Stimulated activated CD4-positive, alpha-beta T cell treated with anti-CD3 and anti-CD28 coated beads, Interleukin-1b, Interleukin-23, amount 100 ng/mL, for 1 hour (primary cell): ENCODE measurements at places on chromosomes 7 and 10.

GRCh38 chr7:70432567-70433001 lies 699.4 kb upstream of the GALNT17 start:
- no peak for DNase-seq

- DNase-seq: no peak
These were observed 21.0 kb downstream of the GRB10 start for GRCh38 chr7:50761713-50762112.

DNA sequence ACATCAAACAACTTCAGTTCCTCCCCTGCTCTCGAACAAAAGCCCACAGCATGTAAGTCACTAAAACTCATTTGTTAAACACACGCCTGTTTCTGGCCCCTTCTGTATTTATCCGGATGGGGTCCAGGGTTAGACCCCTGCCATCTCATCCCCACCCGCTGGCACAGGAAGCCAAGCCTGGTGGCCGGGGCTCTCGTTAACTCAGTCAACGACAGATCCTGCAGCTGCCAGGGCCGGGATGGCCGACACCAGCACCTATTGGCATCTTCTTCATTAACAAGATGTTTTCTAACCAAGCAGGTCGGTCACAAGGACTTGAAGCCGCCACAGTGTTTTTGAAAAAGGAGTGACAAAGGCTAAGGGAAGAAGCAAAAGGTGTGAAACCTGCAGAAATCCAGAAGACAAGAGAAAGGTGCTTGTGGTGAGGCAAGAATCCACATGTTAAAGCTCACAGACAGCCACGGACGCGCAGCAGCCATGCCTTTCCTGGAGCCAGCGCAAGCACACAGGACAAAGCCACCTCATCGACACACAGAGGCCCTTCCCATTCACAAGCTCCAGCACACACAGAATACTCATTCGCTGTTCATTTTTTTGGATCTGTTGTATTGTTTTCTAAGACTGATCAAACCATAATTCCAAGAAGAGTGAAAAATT lies 202.7 kb downstream of the DIP2C start:
- DNase-seq: no peak

- no peak for DNase-seq
These were observed 33.7 kb upstream of the CHCHD3 start for GRCh38 chr7:133115596-133115995.

- no peak for DNase-seq
These were observed 64.1 kb downstream of the MICU1 start for GRCh38 chr10:72561745-72562166.

- no peak for DNase-seq
These were observed 207.5 kb downstream of the CUX1 start for GRCh38 chr7:102024769-102025391.

GRCh38 chr10:110269374-110270318 lies 35.1 kb downstream of the SMNDC1 start:
- DNase-seq: no peak

GRCh38 chr10:14723052-14723689 lies 51.5 kb downstream of the FAM107B start:
- no peak for DNase-seq

DNA sequence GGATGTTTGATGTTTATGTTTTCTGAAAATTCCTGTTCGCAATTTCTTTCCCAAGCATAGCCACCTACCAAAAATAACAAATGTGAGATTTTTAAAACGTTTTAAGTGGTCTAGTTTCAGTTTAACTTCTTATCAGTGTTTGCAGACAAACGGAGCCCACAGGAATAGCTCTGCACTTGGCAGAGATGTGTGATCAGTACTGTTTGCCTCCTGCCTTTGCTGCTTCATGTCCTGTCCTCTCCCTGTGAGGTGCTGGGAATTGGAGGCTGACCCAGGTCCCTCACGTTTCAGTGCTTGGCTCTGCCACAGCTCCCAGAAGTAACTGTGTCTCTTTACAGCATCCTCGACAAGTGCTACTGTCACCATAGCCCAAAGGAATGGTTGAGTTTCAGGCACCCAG lies 1.2 kb downstream of the UCN3 start:
- DNase-seq: no peak

GRCh38 chr10:80554050-80554449 lies 16.3 kb downstream of the SH2D4B start:
- no peak for DNase-seq

DNA sequence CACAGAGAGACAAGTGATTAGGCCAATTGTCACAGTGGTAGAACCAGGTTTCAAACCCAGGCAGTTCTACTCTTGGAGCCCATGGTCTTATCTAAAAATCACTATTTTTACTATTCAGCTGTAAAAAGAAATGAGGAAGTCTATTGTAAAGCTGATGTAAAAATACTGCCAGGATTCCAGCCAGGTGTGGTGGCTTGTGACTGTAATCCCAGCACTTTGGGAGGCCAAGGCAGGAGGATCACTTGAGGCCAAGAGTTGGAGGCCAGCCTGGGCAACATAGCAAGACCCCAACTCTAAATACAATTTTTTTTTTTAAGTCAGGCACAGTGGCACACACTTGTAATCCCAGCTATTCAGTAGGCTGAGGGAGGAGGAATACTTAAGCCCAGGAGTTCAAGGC lies 40.4 kb downstream of the HIP1 start:
- DNase-seq: no peak

DNA sequence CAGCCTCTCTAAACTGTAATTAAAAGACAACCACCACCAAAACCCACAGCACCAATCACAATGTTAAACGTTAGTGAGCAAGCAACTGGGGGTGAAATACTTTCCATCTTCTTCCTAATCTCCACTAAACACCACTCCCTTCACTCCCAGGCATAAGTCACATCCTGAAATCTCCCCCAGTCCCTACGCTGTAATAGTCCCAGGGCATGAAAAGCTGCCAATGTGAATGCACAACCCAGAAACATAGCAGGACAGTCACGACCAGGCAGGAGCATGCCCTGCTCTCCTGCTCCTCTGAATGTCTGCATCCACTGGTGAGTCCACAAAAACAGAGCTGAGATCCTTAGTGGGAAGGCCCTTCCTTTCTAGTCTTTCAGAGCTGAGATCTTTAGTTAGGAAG lies 288.9 kb downstream of the PARD3 start:
- DNase-seq: no peak

GRCh38 chr7:39304668-39305405 lies 261.4 kb upstream of the YAE1 start:
- DNase-seq: no peak

DNA sequence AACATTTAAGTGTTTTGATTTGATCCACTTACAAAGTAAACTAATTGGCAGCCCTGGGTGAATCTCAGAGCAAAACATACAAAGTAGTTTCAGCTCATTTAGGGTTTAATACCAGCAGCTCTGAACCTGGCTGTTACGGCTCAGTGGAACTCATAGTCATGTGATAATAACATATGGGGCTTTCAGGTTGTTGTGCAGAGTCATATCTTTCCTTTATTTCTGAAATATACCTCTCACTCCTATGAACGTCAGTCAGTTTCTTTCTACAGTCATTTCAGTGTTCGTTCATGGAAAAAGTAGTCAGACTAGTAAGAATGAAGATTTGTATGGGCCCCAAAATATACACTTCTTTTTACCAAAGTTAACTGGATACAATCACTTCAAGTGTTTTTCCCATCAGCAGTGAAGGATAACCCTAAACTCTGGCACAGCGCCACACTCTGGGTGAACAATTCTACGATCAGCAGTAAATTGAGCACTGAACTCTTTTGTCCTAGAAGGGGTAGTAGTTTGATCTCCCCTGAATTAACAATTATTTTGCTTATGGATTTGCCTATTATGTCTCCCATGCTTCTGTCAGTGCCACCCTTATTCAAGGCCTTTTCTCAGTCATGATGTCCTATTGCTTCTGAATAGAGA lies 218.6 kb downstream of the THSD7A start:
- no peak for DNase-seq

DNA sequence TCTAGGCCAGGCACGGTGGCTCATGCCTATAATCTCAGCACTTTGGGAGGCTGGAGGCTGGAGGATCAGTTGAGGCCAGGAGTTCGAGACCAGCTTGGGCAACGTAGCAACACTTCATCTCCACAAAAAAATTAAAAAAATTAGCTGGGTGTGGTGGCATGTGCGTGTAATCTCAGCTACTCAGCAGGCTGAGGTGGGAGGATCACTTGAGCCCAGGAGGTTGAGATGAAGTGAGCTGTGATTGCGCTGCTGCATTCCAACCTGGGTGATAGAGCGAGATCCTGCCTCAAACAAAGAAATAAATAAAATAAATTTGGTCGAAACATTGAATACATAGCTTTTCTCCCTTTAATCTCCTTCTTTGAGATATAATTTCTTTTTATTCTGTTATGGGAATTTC lies 80.6 kb upstream of the ITGB1 start:
- no peak for DNase-seq

GRCh38 chr10:93894516-93895378 lies 969 bp downstream of the SLC35G1 start:
- DNase-seq: no peak

GRCh38 chr10:133316266-133316665 lies 7.6 kb downstream of the ZNF511 start:
- DNase-seq: no peak

DNA sequence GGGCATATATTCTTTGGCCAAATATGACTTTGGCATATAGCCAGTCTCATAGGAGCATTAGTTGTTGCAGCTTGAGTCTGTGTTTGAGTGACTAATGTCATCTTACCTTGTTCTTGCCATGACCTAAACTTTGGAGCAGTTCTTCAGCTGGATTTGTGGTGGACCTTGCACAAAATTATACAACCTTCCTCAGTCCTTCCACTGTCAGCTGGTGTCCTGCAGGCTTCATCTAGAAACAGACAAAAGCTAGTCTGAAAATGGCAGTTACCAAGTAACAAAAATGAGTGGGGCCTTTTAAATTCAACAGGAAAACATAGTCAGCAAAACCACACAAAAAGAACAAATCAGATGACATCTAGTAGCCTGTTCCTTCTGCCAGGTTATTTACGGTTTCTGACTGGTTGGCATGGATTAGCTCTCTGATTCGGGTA lies 59.5 kb upstream of the HECTD2 start:
- no peak for DNase-seq

GRCh38 chr7:139455789-139456188 lies 27.7 kb downstream of the KLRG2 start:
- no peak for DNase-seq

DNA sequence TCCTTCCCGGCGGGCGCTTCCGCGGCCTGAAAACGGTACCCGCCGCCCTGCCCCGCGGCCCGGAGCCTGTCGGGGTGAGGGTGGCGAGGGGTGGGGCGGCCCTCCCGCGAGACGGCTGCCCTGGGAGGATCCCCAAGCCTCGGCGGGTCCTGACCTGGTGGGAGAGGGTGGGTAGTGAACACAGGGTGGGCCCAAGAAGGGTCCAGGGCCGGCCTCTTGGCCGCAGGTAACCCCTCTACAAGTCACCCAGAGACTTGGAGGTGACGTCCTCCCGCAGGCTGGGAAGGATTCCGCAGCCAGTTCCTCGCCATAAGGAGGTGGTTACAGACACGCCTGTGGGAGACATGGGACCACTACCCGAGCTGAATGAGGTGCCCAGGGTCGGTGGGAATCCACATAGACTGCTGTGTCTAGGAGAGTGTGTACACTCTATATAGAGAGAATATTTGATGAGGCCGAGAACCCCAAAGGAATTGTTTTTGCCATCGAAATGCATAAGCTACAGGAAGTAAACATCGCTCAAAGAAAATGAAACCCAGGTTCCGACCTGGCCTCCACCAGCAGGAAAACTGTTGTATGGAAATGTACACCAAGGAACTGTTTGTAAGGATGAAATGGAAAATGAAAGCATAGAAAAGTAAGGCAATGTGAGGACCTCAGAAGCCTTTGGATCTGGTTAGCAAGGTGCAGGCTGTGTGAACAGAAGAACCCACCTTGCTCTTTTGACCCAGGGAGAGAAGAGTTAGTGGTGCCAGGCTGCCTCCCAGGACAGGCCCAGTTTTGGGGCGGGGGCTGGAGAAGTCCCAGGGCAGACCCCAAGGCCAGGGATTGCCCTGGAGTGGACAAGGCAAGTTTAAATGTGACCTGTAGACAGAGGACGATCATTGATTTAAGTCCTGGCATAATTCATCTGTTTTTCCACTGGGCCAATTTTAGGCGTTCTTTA lies 659 bp downstream of the OPTN start:
- DNase-seq: no peak

DNA sequence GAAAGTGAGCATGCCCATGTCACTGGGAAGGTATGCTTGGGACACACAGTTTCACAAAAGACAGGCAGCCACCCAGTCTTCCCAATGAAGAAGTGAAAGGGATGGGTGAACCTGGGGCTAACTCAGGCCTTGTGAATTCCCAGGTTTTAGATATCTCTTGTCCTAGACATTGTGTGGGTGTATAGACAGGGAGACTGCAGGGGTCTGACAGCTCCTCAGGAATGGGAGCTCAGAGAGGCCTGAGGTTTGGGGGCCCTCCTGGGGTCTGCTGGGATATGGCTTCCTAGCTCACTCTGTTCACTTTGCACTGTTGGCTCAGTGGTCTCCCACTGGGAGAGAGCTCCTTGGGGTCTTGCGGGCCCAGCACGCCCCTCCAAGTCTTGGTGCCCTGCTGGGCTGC lies 47.0 kb downstream of the WDFY4 start:
- no peak for DNase-seq

DNA sequence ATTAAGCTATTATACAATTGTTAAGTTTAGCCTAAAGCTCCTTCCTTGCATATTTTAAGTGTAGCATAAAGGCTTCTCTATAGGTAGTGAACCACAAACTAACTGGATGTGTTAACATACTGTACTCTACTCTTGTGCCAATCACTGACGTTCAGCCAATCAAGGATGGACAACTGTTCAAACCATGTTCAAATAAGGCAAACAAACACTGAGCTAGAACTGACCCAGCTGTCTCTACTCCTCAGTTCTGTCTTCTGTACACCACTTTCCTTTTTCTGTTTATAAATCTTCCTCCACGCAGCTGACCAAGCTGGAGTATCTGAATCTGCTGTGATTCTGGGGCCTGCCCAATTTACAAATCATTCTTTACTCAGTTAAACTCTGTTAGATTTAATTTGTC lies 188.7 kb upstream of the MBL2 start:
- DNase-seq: no peak

DNA sequence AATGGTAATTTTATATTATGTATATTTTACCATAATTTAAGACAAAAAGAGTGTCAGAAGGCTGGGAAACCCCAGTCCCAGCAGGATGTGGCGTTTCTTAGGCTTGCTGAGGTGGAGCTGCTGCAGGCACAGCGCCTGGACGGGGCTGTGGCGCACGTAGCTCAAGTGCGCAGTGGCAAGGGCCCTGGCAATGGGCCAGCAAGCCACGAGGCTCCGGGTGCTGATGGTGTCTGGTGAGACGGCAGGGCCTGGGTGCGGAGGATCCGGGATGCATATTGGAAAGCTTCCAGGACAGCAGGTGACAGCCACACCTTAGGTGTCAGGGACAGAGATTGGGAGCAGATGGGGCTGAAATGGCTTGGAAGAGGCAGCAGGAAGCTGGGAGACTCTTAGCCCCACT lies 37.2 kb downstream of the CLEC2L start:
- DNase-seq: no peak
